NCI-H1436 (cell line): ENCODE measurements at places on chromosomes 6 and 20.
A peak's percentile ranks its signal among the peaks of the same experiment; 100 is the strongest.

DNA sequence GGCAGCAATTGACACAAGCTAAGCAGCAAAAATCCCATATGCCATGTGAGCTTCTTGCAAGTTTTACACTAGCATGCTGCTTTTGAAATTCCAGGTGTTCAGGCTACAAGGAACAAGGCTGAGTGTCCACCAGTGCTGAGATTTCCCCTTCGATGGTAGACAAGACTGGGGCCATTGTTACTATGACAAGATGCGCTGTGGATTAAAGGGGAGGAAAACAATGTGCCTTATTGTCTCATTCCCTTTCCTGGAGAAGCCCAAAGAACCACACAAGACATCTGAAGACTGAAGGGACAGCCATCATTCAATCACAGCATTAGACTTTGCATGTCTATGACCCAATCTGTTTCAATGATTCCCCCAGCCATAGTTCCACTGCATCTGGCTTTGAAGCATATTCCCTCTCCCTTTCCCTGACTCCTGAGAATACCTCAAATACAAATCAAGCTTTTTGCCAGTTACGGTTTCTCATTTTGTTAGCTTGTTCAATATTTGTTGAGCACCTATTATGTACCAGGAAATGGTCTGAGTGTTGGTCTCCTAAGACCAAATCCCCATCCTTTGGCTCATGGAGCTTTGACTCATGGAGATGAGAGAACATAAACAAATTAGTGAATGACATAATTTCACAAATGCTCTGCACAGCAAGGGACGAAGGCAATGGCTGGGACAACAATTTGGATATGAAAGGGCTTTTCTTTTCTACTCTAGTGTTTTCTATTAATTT is 23.4 kb upstream of the SCGN start:
- DNase-seq, result no peak

GRCh38 chr6:34031625-34032383 is 114.1 kb downstream of the GRM4 start:
- DNase-seq, result no peak

GRCh38 chr6:89987140-89987539 is 92.9 kb downstream of the GJA10 start:
- no peak for DNase-seq

- no peak for DNase-seq
Observed at GRCh38 chr20:51092338-51092737, 69.4 kb upstream of the KCNG1 start.

GRCh38 chr6:107634324-107635056 is 144.6 kb downstream of the SOBP start:
- no peak for DNase-seq

DNA sequence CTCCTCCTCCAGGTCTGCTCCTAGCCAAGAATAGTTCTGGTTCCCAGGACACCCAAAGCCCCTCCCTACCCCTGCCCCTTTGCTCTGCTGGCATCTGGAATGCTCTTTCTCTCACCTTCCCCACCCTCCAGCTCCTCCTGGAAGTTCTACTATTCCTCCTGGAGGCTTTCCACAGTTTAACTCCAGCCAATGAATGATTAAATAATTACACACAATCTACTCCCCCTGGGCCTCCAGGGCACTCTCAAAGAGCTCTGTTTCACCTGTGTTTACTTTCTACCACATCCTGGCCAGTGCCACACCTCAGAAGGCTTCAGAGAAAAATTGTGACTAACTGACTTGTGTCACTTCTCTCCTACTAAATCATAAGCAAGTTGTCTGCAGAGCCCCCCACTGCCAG is 36.2 kb downstream of the GCM1 start:
- no peak for DNase-seq

DNA sequence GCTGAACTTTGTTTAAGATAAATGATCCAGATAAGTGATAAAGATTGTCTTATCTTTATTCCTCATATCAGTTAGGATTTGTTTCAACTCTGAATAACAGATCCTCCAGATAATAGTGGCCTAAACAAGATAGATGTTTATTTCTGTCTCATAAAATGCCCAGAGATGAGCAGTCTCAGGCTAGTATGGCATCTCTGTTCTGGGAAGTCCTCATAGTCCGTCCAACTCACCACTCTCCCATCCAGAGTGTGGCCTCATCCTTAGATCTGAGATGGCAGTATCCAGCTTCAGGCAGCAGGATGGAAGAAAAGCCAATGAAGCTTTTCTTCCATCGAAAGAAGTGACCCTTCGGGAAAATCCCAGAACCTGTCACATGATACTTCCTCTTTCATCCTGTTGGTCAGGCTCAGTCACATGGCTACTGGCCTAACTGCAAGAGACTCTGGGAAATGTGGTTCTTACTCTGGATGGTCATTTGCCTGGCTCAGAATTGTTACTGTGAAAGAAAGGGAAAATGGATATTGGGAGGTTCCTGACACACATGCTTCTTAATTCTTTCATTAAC is 29.4 kb upstream of the TAGAP start:
- DNase-seq, result no peak

- no peak for DNase-seq
Observed at GRCh38 chr6:12446394-12446793, 156.2 kb downstream of the EDN1 start.

GRCh38 chr20:24842918-24843715 is 106.0 kb upstream of the CST7 start:
- no peak for DNase-seq

- no peak for DNase-seq
Observed at GRCh38 chr20:45840700-45841198, 7.2 kb downstream of the SNX21 start.

DNA sequence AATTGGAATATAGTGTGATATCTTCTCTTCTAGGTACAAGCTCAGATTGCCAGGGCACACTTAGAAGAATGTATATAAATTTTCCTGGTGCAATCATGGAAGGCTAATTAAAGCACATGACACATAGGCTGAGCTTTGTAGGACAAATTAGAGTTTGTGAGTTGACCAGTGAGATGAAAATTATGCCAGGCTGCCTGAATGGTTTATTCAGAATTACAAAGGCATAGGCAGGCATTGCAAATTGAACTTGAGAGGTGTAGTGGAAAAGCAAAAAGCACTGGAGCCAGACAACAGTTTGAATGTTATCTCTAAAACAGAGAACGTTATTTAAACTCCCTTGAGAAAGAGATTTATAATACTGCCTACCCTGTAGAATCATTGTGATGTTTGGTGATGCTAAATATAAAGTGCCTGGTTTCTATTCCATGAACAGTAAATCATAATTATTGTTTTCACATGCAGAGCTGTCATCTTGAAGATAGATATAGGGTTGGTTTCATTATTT is 712.1 kb downstream of the TBC1D32 start:
- DNase-seq, result no peak

DNA sequence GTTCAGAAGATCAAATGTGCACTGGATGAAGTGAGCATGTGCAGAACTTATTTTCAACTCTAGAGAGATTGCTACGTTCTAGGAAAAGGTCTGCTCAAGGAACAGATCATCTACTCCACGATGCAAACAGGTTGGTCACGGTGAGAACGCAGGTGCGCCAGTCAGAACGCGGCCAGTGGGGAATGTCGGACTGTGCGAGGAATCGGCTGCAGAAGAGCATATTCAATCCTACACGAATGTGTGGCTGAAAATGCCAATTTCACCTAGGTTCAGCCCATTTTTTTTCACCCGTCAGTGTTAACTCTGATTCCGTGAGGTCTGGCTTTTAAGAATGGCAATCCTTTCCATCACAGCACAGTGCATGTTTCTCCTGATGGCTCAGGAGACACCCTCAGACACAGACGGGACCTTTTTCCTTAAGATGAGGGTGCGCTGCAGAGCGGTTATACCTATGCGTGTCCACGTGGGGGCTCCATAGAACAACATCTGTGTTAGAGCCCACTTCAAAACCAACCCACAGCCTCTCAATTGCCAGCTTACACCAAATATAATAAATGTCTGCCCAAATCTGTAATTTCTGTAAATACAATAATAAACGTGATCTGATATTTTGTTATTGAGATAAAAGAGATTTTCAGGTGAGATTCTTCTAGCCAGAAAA is 250.4 kb downstream of the FOXA2 start:
- DNase-seq, result peak; percentile 70

DNA sequence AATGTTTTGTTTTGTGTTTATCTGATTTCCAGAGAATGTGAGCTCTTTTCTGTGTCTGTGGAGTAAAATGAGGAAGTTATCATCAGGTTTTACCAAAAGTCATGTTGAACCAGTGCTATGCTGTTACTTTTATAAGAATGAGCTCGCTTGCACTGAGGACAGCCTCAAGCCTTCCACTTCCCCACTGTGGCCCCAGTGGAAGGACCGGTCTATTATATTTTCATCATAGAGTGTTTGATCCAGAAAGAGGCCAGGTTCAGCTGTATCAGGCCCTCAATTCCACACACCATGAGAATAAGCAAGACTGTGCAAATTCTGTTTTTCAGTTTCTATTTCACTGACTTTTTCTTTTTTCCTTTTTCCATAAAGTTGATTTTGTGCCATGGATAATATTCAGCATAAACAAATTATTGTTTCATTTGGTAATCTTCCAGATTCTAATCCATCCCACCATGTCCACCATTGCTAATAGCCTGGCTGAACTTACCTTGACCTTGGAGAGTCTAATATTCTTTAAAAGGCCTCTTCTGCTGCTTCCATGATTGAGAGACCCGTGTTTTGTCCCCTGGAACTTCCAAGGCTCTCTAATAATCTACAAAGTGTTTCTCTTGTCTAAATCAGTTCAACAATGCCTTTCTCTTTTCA is 286.2 kb downstream of the THBS2 start:
- no peak for DNase-seq

- no peak for DNase-seq
Observed at GRCh38 chr6:14681699-14682487, 564.0 kb upstream of the JARID2 start.

DNA sequence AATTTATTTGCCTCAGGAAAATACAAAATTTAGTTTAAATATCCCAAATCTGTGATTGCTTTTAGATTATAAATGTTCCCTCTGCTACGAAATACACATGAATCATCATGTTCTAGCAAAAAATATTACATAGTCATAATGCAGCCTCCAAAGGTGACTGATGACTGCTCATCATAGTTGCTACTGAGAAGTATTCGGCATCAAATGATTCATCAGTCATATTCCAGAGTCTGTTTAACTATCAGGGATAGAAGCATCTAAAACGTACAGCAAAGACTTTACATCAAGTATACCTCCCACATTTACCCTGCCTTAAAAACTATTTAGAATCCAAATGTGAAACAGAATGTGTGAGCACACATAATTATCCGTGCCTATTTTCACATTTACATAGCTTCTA is 626.0 kb downstream of the CDH26 start:
- no peak for DNase-seq

- no peak for DNase-seq
Observed at GRCh38 chr6:14673201-14673600, 555.6 kb downstream of the CD83 start.

GRCh38 chr20:62470001-62470400 is 5.8 kb downstream of the GATA5 start:
- no peak for DNase-seq

DNA sequence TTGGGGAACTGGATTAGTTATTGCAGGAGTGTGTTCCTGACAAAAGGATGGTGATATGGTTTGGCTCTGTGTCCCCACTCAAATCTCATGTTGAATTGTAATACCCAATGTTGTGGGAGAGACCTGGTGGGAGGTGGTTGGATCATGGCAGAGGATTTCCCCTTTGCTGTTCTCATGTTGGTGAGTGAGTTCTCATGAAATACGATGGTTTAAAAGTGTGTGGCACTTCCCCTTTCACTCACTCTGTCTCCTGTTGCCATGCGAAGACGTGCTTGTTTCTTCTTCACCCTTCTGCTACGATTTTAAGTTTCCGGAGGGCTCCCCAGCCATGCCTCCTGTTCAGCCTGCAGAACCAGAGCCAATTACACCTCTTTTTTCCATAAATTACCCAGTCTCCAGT is 16.2 kb upstream of the TREM1 start:
- no peak for DNase-seq

GRCh38 chr6:142395768-142396231 is 94.0 kb downstream of the ADGRG6 start:
- DNase-seq, result no peak

GRCh38 chr20:33995053-33995831 is 1.5 kb downstream of the RALY start:
- no peak for DNase-seq

- DNase-seq, result peak; percentile 63
Observed at GRCh38 chr6:25601800-25602673, 50.0 kb upstream of the SCGN start.

DNA sequence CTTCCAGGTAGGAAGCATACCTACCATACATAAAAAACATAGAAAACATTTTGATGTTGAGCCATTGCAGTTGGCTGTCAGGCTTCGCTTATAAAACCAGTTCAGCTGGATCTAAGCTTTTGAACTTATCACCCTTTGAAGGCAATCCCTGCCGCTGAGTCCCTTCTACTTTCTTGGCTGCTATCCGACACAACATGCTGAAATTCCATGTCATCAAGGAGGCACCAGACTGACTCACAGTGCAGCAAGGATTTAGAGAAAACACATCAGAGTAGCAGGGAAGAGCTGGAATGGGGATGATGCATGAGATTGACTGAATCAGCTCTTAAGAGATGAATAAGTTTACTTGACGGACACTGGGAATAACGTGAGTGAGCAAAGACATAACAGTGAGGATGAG is 135.0 kb upstream of the MAN1A1 start:
- no peak for DNase-seq

- no peak for DNase-seq
Observed at GRCh38 chr20:46341074-46342009, 33.0 kb upstream of the CDH22 start.

GRCh38 chr6:142301651-142302391 is at the start of gene ADGRG6:
ADGRG6 (plus strand) TSS chr6:142302007; CDS start chr6:142302330, 323 bp downstream.
- no peak for DNase-seq

DNA sequence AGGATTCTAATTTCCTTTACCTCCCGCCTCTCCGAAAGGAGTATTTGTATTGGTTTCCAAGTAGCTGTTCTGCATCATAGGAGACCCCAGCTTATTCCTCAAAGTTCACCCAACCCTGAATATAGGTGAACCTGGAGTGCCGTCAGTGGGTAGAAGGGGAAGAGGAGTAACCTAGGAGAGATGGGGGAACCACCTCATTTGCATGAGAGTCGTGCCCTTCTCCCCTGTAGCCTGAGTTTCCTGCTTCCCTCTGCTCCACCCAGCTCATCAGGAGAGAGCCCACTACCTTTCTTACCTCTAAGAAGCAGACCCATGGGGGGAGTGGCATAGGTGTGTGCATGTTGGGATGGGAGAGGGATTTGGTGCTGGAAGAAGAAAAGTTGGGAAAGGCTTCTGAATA is 17.3 kb upstream of the WFDC2 start:
- no peak for DNase-seq

DNA sequence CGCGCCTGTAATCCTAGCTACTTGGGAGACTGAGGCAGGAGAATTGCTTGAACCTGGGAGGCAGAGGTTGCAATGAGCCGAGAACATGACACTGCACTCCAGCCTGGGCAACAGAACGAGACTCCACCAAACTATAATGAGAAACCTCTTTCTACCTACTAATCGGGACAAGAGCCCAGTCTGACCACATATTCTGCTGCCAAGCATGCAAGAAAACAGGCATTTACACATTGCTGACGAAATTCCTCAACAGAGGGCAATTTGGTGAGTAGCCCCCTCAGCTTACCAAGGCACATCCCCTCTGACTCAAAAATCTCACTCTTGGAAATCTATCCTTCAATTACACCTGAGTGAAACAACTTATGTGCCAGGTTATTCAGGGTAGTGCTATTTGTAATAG is 81.2 kb downstream of the SLC23A2 start:
- DNase-seq, result no peak

- DNase-seq, result no peak
Observed at GRCh38 chr6:136761227-136761922, 30.9 kb downstream of the MAP3K5 start.
